Activated CD4-positive, alpha-beta memory T cell treated with anti-CD3 and anti-CD28 coated beads for 36 hours (primary cell): ENCODE measurements at places on chromosomes 4 and X.

DNA sequence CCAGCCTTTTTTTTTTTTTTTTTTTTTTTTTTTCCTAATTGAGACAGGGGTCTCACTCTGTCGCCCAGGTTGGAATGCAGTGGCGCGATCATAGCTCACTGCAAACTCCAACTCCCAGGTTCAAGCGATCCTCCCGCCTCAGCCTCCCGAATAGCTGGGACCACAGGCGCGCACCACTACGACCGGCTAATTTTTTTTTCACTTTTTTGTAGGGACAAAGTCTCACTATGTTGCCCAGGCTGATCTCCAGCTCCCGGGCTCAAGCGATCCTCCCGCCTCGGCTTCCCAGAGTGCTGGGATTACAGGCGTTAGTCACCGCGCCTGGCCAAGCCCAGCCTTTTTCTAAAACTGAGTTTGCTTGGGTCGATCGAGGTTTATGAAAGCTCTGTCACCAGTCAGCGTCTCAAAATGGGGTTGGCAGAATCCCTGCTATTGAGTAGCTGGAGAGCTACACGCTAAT, 1.3 kb upstream of the OTUD5 start:
- peak; percentile 57 for DNase-seq

DNA sequence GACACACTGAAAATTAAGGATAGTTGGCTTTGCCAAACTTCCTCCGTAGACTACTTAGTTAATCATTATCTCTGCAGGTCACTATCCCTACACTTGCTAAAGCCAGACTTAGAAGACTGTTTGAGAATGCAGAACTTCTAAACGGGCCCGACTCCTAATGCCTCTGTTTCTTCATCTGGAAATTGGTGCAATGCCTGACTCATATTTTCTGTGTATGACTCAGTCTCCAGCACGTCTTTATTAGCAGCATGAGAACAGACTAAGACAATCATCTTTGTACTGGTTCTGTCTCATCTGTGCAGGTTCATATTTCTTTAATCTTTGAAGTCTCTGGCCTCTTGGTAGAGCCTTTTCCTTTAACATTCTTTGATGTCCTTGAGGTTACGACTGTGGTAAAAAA, 411.9 kb upstream of the ACTRT1 start:
- DNase-seq: no peak

- DNase-seq: no peak
Observed at GRCh38 chrX:46961574-46962283, 49.5 kb downstream of the JADE3 start.

DNA sequence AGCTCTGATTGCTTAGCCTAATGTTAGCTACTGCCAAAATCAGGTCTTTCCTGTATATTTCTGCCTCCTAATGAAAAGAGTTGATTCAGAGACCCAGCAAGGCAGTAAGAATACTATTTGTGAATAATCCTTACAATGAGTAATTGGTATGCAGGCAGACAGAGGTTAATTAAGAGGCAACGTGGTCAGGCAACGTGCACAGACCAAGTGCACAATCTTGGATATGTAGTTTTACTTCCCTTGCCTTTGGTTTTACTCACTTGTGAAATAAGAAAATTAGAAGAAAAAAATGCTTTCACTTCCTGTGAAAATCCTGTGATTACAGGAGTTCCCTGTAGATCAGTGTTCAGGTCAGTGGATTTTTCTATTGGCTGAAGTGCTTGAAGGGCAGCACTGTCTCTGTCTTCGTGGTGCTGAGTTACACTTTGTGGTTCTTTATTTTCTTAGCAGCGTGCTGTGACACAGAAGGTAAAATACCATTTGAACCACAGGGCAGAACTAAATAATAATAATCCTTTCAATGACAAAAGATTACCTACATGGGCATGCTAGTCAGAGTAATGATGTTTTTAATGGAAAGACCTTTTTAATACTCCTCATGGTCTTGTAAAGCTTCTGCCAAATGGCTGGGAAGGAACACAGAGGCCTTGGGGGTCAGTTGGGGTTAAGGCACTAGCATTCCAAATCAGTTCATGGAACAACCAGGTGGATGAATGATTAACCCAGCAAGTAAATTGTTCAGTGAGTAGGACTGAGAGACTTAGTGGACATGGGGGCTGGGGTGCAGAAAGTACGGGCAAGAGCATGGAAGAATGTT, 430.9 kb downstream of the MAPK10 start:
- no peak for DNase-seq

- DNase-seq: no peak
Observed at GRCh38 chr4:96293806-96294205, 453.9 kb downstream of the PDHA2 start.

DNA sequence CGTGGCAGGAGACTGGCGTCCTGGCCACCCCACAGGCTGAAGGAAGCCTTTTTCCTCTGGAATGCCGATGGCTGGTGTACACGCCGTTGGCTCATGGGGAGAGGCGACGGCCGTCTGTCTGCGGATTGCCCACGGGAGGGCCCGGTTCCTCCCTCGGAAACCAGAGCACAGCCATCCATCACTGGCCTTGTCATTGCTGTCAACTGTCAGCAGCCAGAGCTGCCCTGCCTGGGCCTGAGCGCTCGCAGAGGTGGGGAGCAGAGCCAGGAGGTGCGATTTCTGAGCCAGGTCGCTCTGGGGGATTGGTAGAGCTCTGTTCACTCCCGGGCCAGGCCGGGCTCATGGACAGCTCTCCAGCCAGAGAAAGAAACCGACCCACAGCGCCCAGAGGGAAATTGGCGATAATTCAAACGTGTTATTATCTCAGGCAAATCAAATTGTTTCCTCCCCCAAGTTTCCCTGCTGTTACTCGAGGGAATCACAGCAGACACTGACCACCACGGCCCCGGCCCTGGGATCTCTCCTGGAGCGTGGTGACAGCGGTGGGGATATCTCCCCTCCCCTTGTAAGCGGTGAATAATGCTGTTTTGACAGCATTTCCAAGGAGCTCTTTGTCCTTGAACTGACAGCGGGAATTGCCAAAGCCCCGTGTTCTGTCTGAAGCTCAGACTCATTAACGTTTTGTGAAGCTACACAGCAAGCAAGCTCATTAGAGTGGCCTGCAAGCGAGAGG, 220.9 kb upstream of the PSAPL1 start:
- no peak for DNase-seq

GRCh38 chrX:15376956-15377355, 7.3 kb downstream of the VEGFD start:
- no peak for DNase-seq

GRCh38 chr4:6672131-6672530, 21.5 kb upstream of the S100P start:
- DNase-seq: no peak

- peak; percentile 66 for DNase-seq
Observed at GRCh38 chrX:39162322-39162735, 361.1 kb downstream of the MID1IP1 start.

DNA sequence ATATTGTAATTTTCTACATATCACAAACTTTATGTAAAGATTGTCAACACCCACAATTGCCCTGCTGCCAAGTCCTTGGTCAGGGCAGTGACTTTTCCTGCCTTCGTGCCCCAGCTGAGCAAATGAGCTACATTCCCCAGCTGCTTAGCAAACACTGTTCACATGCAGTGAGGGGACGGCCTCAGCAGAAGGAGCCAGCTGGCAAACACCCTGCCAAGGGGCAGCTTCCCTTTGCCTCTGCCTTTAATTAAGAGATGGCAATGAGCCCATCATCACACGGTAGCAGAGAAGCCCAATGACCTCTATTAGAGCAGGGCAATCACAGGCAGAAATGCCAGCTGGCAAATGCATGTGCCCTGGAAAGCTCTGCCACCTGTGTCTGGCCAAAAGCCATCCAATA, 253.4 kb downstream of the EPHA5 start:
- DNase-seq: no peak

DNA sequence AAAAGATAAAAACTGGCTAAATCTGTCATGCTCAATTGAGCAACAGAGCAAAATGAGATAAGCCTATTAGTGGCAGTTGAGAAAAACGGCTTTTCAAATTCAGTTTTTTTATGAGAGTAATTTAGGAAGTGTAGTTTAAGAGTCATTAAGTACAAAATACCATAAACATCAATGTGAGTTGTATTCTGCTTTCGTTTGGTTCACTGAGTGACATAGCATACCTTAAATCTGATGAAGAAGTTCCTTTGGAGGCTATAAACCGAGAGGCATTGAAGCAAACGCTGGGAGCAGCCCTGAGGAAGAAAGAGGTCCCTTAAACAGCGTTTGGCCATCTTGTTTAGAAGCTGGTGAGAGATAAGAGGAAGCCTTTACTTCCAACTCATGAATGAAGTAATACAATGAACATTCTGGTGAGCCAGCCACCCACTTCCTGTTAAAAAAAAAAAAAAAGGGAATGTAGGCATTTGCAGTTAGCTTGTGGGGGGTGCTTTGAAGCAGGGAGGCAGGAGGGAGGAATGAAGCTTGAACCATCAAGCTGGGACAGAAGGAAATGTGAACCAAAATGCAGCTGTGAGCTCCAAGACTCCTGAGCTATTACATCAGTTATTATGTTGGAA, 132.3 kb downstream of the ZNF330 start:
- DNase-seq: no peak

DNA sequence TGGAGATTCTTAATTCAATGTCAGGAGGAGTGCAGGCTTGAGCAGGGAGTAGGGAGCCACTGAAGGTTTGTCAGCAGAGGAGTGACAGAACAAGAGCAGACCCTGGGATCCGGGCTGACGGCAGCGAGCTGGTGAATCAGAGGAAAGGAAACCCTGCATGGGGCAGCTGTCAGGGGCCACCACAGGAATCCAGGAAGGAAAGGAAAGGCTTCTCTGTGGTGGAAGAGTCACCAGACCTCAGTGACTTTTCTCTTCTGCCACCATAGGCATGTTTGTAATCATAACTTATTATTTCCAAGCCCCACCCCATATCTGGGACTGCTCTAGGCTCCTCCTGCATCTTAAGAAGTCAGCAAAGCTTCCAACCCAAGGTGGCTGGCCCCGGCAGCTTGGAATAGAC, 150.9 kb downstream of the BCOR start:
- no peak for DNase-seq

- no peak for DNase-seq
Observed at GRCh38 chr4:36006226-36006625, 238.1 kb downstream of the ARAP2 start.

- no peak for DNase-seq
Observed at GRCh38 chr4:158384414-158384813, 137.3 kb upstream of the RXFP1 start.
